Activated CD4-positive, alpha-beta memory T cell treated with anti-CD3 and anti-CD28 coated beads for 36 hours (primary cell): ENCODE measurements at places on chromosomes 12 and 14. TPM values are rescaled to one million over a fixed set of nuclear protein-coding genes. Genes with fewer than 3 reads are reported as not detected.

GRCh38 chr14:24137529-24138395 is 1.8 kb downstream of the PSME1 start:
- H3K4me3 ChIP-seq, result peak overlapping the region; percentile 95
- no peak for DNase-seq
- H3K27me3 ChIP-seq, result no peaks in the 10 kb centered on the region
- peaks cover 49% of the 10 kb centered on the region for H3K36me3 ChIP-seq

GRCh38 chr12:95653771-95654546 is 102.7 kb upstream of the USP44 start:
- peak overlapping the region; percentile 21 for H3K27ac ChIP-seq
- peaks cover 2% of the 10 kb centered on the region for H3K36me3 ChIP-seq
- H3K27me3 ChIP-seq, result peaks cover 6% of the 10 kb centered on the region
- H3K4me1 ChIP-seq, result no peaks in the 10 kb centered on the region
- H3K4me3 ChIP-seq, result no peak overlapping the region

LRRC10 gene
- total RNA-seq, result not detected

GRCh38 chr12:92035477-92035876 is 110.2 kb downstream of the BTG1 start:
- H3K27me3 ChIP-seq, result no peaks in the 10 kb centered on the region
- H3K36me3 ChIP-seq, result peaks cover 5% of the 10 kb centered on the region
- no peak for DNase-seq

SIRT4 gene
- total RNA-seq, result 2.0 TPM

PPFIA2 gene
- total RNA-seq, result not detected

KCNMB4 gene
- 1.3 TPM for total RNA-seq

RPL10L gene
- not detected for total RNA-seq

DNA sequence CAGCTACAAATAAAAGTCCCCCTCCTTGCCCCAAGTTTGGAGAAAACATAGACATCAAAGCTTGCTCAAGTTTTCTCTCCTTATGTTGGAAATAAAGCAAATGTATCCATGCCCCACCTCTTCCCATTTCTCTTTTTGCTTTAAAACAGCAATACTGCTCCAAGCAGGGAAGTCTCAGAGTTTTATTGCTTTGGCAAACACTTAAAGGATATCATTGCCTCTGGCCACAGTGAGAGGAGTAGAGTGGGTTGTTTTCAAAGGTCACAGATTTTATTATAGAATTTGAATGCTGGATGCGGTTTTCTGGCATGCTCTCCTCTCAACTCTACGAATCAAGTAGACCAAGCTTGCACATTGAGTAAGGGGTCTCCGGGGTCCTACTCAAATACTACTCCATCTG is 149.7 kb downstream of the TTC7B start:
- H3K4me3 ChIP-seq, result no peak overlapping the region
- H3K27me3 ChIP-seq, result no peaks in the 10 kb centered on the region
- H3K36me3 ChIP-seq, result peaks cover 3% of the 10 kb centered on the region
- no peak overlapping the region for H3K27ac ChIP-seq

GRCh38 chr12:89084751-89085150 is 267.6 kb downstream of the DUSP6 start:
- DNase-seq, result no peak
- H3K4me3 ChIP-seq, result no peak overlapping the region
- H3K4me1 ChIP-seq, result peaks cover 8% of the 10 kb centered on the region

- H3K27ac ChIP-seq, result no peak overlapping the region
- DNase-seq, result no peak
- H3K27me3 ChIP-seq, result no peaks in the 10 kb centered on the region
- no peaks in the 10 kb centered on the region for H3K36me3 ChIP-seq
- H3K4me1 ChIP-seq, result no peaks in the 10 kb centered on the region
Observed at GRCh38 chr12:78146365-78146772, 315.7 kb downstream of the NAV3 start.

DNA sequence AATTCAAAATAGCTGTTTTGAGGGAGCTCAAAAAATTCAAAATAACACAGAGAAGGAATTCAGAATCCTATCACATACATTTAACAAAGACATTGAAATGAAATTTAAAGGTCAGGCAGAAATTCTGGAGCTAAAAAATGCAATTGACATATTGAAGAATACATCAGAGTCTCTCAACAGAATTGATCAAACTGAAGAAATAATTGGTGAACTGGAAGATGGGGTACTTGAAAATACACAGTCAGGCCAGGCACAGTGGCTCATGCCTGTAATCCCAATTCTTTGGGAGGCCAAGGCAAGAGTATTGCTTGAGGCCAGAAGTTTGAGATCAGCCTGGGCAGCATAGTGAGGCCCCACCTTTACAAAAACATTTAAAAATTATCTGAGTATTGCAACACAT is 34.1 kb upstream of the DHRS7 start:
- H3K36me3 ChIP-seq, result peaks cover 11% of the 10 kb centered on the region
- H3K27me3 ChIP-seq, result peaks cover 12% of the 10 kb centered on the region
- H3K4me3 ChIP-seq, result no peak overlapping the region
- no peak overlapping the region for H3K27ac ChIP-seq

GRCh38 chr12:10363914-10364814 is 25.7 kb downstream of the KLRK1 start:
- peak; percentile 42 for DNase-seq
- H3K27me3 ChIP-seq, result peaks cover 2% of the 10 kb centered on the region

TMEM119 gene
- 0.24 TPM for total RNA-seq

DNA sequence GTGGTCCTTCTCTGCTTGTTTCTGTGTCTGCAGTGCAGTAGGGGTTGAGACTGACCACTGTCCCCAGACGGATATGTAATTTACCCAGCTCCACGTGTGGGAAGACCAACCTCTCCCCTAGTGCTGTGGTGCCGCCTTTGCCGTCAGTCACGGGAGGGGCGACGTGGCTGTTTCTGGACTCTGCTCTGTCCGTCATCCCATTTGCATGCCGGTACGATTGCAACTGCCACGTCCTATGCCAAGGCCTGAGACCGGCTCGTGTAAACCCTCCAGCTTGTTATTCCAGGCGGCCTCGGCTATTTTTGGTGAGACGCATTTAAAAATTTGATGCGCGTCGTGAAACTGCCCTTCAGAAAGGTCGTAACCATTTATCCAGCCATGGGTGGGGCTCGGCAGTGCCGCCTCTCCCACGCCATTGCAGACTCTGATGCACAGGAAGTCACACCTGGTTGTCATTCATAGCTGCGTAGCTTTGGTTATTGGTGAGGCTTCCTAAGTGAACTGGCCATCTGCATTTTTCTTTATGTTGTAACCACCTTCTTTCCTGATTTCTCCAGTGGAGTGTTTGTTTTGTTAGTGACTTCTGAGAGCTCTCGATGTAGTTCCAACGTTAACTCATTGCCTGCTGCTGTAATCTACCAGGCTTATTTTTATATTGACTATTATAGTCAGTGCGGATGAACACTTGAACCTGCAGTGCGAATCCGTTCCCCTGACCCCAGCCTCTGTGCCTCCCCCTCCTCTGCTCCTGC is 75.1 kb downstream of the ADGRD1 start:
- no peak overlapping the region for H3K27ac ChIP-seq
- DNase-seq, result no peak
- no peaks in the 10 kb centered on the region for H3K36me3 ChIP-seq
- no peak overlapping the region for H3K4me3 ChIP-seq
- no peaks in the 10 kb centered on the region for H3K4me1 ChIP-seq

- H3K4me3 ChIP-seq, result no peak overlapping the region
- peaks cover 12% of the 10 kb centered on the region for H3K4me1 ChIP-seq
- no peak for DNase-seq
- no peak overlapping the region for H3K27ac ChIP-seq
- no peaks in the 10 kb centered on the region for H3K27me3 ChIP-seq
Observed at GRCh38 chr12:121062391-121063045, 23.5 kb upstream of the OASL start.
